Activated T-cell treated with anti-CD3 and anti-CD28 coated beads for 48 hours (primary cell): ENCODE measurements at places on chromosomes 3 and 15.

- no peak for DNase-seq
Measured at GRCh38 chr15:77819851-77820728, 187.4 kb upstream of the LINGO1 start.

DNA sequence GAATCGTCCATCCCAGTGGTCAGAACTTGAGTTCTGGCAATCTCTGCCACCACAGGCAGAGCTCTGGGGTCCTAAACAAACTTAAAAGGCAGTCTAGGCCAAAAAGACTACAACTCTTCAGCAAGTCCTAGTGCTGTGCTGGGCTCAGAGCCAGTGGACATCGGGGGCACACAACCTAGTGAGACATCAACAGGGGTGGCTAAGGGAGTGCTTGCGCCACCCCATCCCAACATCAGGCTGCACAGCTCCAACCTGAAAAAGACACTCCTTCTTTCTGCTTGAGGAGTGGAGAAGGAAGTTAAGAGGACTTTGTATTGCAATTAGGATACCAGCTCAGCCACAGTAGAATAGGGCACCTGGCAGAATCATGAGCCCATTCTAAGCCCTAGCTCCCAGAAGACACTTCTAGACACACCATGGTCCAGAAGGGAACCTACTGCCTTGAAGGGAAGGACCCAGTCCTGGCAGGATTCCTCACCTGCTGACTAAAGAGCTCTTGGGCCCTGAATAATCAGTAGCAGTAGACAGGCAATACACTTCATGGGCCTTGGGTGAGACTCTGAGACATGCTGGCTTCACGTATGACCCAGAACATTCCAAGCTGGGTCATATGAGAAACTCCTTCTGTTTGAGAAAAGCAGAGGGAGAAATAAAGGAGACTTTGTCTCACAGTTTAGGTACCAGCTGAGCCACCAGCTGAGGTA lies 72.0 kb downstream of the TFDP2 start:
- no peak for DNase-seq

GRCh38 chr3:127809611-127810010 lies 12.7 kb downstream of the MGLL start:
- DNase-seq: no peak

GRCh38 chr3:86793786-86794185 lies 197.2 kb downstream of the VGLL3 start:
- DNase-seq: no peak

GRCh38 chr3:136545664-136546268 lies 206.4 kb downstream of the STAG1 start:
- no peak for DNase-seq

DNA sequence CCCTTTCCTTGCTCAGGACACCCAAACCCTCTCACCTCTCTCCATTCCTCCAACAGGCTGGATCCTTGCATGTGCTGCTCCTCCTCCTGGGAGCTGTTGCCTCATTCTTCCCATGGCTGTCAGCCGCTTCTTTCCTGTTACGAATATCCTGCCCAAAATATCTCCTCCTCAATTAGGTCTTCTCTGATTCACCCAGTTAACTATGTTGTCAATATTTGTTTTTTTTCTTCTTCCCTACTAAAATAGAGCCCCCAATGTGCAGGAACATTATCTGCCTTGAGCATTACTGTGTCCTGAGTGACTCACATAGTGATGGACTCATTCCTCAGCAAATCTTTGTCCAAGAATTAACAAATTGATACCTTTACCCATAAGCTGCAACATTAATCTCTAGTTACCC lies 357.2 kb downstream of the CLSTN2 start:
- no peak for DNase-seq

DNA sequence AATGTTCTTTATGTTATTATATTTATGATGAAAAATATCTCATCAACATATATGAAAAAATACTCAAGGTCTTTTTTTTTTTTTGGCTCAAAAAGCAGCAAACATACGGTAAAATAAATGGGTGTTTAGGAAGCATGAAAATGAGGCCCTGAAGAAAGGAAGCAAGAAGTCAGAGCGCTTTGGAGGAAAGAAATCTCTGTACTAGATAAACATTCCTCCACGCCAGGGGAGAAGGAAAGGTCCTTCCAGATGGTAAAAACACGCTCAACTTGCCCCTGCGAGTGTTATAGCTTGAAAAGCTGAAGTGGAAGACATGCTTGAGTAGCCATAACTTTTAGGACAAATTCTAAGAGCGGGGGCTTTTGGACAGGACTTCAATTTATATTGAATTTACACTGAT lies 52.9 kb downstream of the FEM1B start:
- no peak for DNase-seq

DNA sequence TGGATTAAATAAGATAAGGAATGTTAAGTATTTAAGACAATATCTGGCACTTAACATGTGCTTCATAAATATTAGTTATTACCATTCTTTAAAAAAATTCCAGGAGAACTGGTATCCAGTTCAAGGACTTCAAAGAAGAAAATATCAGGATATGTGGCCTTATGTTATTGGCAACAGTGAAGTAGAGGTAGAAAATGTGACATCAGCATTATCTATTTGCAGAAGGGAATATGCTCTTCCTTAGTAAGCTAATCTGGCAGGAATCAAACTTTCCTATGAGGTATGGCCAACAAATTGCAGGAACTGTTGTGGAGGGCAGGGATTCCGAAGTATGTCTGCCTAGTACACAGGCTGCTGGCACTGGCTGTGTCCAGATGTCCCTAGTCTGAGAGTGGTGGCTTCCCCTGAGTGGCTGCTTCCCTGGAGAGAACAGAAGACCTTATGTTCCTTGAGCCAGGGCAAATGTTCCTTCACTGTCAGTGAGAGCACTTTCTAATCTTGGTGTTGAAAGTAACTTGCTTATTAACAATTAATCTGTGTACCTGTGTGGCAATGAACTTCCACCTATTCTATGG lies 351.7 kb upstream of the THRB start:
- DNase-seq: no peak

GRCh38 chr15:51234176-51234927 lies 104.0 kb downstream of the CYP19A1 start:
- no peak for DNase-seq

DNA sequence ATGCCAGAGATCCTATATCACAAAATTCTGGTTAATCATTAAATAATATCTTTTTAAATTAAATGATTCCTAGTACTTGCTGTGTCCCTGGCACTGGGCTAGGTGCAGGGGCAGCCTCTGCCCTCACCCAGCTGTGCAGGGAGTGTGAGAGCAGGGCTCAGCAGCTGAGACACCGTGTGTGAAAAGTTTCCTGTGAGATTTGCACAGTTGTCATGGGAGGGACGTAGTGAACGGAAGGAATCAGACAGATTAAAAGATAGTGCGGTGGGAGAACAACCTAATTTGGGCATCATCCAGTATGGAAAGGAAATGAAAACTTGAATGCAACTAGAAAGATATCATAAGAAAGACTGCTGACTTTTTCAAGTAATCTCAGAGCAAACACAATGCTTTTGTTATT lies 204.1 kb downstream of the SSR3 start:
- DNase-seq: no peak
